CD8-positive, alpha-beta T cell (primary cell): ENCODE measurements at places on chromosomes 3 and 15.
A peak's percentile ranks its signal among the peaks of the same experiment; 100 is the strongest.

- peak; percentile 73 for DNase-seq
These were observed 518.4 kb downstream of the FOXP1 start for GRCh38 chr3:71064956-71065763.

- no peak for DNase-seq
These were observed 308.3 kb downstream of the LRTM1 start for GRCh38 chr3:54619531-54619930.

GRCh38 chr3:117750674-117751269, 1041.2 kb downstream of the TUSC7 start:
- no peak for DNase-seq

GRCh38 chr15:83955806-83956265, 279.7 kb upstream of the GOLGA6L4 start:
- DNase-seq = no peak

- DNase-seq = no peak
These were observed 68.3 kb upstream of the SLC12A8 start for GRCh38 chr3:125280668-125281361.
